Lower lobe of right lung (tissue), 2 donors: ENCODE measurements at places on chromosomes 1 and 21. TPM values are rescaled to one million over a fixed set of nuclear protein-coding genes. Genes with fewer than 3 reads are reported as not detected.

DNA sequence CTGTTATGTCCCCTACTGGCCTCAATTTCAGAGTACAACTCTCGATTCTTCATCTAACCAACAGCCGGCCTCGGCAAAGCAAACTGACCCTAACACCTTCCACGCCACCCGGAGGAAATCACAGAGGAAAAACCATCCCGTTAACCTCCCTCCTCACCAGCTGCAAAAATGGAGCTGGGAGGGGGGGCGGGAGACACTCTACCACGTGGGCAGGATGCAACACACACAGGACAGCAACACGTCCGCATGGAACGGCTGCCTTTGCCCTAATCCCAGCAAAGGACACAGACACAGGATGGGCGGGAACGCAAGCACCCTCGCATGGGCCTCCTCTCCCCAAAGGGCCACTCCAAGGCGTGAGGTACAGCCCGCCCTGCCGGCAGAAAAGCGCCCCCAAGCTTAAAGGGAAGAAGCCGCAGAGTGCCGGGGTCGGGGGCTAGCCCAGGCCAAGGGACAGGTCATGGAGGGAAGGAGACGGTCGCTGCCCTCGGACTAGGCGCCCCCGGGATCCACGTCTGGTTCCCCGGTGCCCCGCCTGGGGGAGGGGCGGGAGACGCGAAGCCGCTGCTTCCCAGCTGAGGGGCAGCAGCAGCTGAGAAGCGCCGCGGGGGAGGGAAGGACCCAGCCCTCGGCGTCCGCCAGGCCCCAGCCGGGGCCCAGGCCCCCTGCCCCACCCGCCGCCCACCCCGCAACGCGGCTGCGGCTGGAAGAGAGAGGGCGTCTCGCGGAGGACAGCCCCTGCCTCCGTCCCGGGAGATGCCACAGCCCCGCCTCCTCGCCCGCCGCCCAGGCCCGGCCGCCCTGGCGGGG lies 590 bp downstream of the FOXJ3 start:
- H3K4me3 ChIP-seq, result peak overlapping the region; percentile 99
- peak overlapping the region; percentile 92 for H3K27ac ChIP-seq
- no peaks in the 10 kb centered on the region for H3K27me3 ChIP-seq
- peak; percentile 66 for DNase-seq
- H3K4me1 ChIP-seq, result peaks cover 36% of the 10 kb centered on the region

GRCh38 chr1:205492201-205492667 lies 12.2 kb upstream of the CDK18 start:
- no peak for DNase-seq
- H3K4me3 ChIP-seq, result no peak overlapping the region
- H3K27ac ChIP-seq, result no peak overlapping the region
- peaks cover 5% of the 10 kb centered on the region for H3K27me3 ChIP-seq
- no peaks in the 10 kb centered on the region for H3K36me3 ChIP-seq
- H3K4me1 ChIP-seq, result peaks cover 20% of the 10 kb centered on the region

FLG2 gene
- total RNA-seq, result not detected

PIGR gene
- total RNA-seq, result 813 TPM

DNA sequence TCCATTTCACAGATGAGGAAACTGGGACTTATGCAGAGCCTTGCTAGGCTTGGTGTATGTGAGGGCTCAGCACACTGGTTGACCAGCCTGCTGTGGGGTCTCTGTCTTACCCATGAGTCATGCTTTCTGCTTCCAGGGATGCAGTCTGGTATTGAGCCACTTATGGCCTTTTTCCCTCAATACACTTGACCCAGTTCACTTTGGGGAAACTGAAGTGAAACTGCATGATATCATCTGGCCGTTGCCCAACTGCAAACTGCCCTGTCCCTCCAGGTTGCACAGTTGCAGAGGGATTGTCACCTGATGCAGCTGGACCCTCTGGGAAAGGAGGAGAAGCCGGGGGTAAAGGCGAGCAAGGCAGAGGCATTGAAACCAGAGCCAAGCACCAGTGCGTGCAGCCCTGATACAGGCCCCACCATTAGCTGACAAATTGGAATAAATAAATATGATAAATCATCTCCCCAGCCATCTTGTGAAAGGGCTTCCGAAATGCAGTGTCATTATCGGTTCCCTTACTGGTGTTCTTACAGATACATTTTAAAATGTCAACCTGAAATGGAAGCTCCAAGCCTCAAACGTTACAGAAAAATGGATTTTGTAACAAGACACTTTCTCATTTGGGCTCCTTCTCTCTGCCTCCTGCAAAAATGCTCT lies 39.3 kb upstream of the DUSP10 start:
- H3K4me3 ChIP-seq, result no peak overlapping the region
- peak; percentile 64 for DNase-seq
- no peaks in the 10 kb centered on the region for H3K27me3 ChIP-seq
- no peak overlapping the region for H3K27ac ChIP-seq

YTHDF2 gene
- total RNA-seq, result 70.9 TPM

DNA sequence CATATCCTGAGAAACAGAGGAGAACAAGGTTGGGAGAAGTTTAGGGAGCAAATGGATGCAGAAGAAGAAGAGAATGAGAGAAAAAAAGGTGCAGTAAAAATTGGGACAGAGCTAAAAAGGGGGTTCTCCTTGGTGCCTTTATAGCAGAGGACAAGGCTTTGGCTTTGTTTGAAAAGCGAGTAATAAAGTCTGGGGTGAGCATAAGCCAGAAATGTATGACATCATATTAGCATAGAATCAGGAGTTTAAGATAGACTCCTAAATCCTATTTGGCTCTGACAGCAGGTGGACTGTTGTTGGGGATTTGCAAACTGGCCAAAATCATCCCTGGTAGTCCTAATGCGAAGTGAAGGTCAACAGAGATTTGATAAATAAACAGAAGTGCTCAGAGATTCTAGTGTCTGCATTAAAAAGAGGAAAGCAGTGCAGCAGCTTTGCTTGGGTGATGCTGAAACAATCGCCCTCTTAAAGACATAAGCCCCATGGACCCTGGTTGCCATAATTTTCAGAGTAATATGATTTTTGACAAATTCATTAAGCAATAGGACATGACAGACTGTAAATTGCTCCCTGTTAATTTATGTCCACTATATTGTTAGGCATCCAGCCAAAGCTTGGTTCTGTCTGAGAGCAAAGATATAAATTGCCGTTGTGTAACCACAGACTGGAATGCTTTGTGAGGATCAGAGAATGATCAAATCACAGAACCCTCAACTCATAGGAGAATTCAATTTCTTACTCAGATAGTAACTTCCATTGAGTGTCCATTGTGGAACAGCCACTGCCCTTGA lies 385.0 kb upstream of the NFIA start:
- no peak overlapping the region for H3K4me3 ChIP-seq
- H3K27me3 ChIP-seq, result no peaks in the 10 kb centered on the region
- H3K27ac ChIP-seq, result no peak overlapping the region
- DNase-seq, result no peak

DNA sequence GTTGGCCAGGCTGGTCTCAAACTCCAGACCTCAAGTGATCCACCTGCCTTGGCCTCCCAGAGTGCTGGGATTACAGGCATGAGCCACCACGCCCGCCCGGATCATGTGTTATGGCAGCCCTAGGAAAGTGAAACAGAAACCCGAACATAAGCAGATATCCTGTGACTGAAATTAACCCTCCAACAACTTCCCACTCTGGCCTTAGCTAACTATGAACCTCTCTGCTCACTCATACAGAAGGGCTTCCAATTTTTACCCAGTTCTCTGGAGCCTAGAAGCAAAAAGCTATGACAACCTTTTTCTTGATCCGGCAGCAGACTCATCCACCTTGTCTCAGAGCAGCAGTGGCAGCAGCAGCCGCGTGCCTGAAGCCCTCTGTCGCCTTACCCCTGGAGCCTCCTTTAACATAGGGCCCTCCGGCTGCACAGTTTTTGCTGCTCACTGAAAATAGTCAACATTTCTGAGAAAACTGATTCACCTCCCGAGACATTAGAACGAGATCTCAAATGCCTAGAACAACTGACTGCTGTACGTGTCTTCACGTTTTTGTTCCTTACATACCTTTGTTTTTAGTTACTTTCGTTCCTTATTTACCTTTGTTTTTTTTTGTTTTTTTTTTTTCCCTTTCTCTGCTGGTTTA lies 9.3 kb downstream of the CBR1 start:
- DNase-seq, result peak; percentile 63
- peaks cover 15% of the 10 kb centered on the region for H3K4me1 ChIP-seq
- no peak overlapping the region for H3K27ac ChIP-seq
- H3K36me3 ChIP-seq, result no peaks in the 10 kb centered on the region

GRCh38 chr1:55257958-55258357 lies 42.8 kb upstream of the USP24 start:
- H3K27me3 ChIP-seq, result no peaks in the 10 kb centered on the region
- H3K36me3 ChIP-seq, result no peaks in the 10 kb centered on the region
- H3K4me1 ChIP-seq, result no peaks in the 10 kb centered on the region
- no peak for DNase-seq
- no peak overlapping the region for H3K4me3 ChIP-seq
- no peak overlapping the region for H3K27ac ChIP-seq

SV2A gene
- 0.86 TPM for total RNA-seq

OR2M5 gene
- not detected for total RNA-seq

GRCh38 chr1:206657751-206658150 lies 22.4 kb downstream of the DYRK3 start:
- H3K4me3 ChIP-seq, result no peak overlapping the region
- H3K27ac ChIP-seq, result no peak overlapping the region
- no peaks in the 10 kb centered on the region for H3K36me3 ChIP-seq
- no peaks in the 10 kb centered on the region for H3K27me3 ChIP-seq
- no peak for DNase-seq
- peaks cover 18% of the 10 kb centered on the region for H3K4me1 ChIP-seq

EDN2 gene
- 2.1 TPM for total RNA-seq

- H3K27me3 ChIP-seq, result no peaks in the 10 kb centered on the region
- no peak overlapping the region for H3K27ac ChIP-seq
- H3K4me3 ChIP-seq, result no peak overlapping the region
- DNase-seq, result no peak
- peaks cover 28% of the 10 kb centered on the region for H3K36me3 ChIP-seq
Measured at GRCh38 chr1:19688041-19688842, 23.6 kb downstream of the HTR6 start.

YIPF1 gene
- total RNA-seq, result 24.5 TPM

GRCh38 chr21:45528981-45529784 lies 13.1 kb downstream of the SLC19A1 start:
- DNase-seq, result peak; percentile 55
- H3K27ac ChIP-seq, result peak overlapping the region; percentile 65
- no peaks in the 10 kb centered on the region for H3K27me3 ChIP-seq
- H3K36me3 ChIP-seq, result peaks cover 20% of the 10 kb centered on the region

GRCh38 chr1:67788238-67788790 lies 45.0 kb downstream of the GNG12 start:
- no peak overlapping the region for H3K27ac ChIP-seq
- H3K36me3 ChIP-seq, result no peaks in the 10 kb centered on the region
- peaks cover 25% of the 10 kb centered on the region for H3K4me1 ChIP-seq

LAMTOR5 gene
- 121 TPM for total RNA-seq

GRCh38 chr21:27759091-27759659 lies 792.3 kb upstream of the ADAMTS5 start:
- no peaks in the 10 kb centered on the region for H3K4me1 ChIP-seq
- H3K27me3 ChIP-seq, result no peaks in the 10 kb centered on the region
- peak; percentile 46 for DNase-seq
- no peak overlapping the region for H3K4me3 ChIP-seq
- H3K27ac ChIP-seq, result no peak overlapping the region

DNA sequence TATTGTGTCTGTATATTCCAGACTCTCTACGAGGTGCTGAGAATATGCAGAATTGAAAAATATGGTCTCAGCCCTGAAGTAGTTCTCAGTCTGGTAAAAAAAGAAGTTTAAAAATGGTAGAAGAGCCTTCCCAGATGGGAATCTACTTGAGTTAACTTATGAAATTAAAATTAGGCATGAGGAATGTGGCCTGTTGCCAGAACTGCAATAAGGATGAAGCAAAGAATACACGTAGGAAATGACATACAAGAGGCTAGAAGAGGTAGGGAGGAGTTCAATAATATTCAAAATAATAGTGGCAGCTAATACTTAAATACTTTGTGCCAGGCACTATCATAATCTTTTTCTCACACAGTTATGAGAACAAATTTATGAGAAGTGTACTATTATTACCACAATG lies 6.3 kb downstream of the ASPM start:
- H3K4me1 ChIP-seq, result no peaks in the 10 kb centered on the region
- H3K4me3 ChIP-seq, result no peak overlapping the region
- H3K27ac ChIP-seq, result no peak overlapping the region
- DNase-seq, result no peak
- H3K27me3 ChIP-seq, result no peaks in the 10 kb centered on the region
- no peaks in the 10 kb centered on the region for H3K36me3 ChIP-seq

GRCh38 chr1:48773133-48773532 lies 3.6 kb downstream of the BEND5 start:
- no peaks in the 10 kb centered on the region for H3K36me3 ChIP-seq
- H3K27me3 ChIP-seq, result no peaks in the 10 kb centered on the region
- no peak for DNase-seq
